Cortex of kidney (tissue), 1 donor: ENCODE measurements at places on chromosomes 1 and 21.

DNA sequence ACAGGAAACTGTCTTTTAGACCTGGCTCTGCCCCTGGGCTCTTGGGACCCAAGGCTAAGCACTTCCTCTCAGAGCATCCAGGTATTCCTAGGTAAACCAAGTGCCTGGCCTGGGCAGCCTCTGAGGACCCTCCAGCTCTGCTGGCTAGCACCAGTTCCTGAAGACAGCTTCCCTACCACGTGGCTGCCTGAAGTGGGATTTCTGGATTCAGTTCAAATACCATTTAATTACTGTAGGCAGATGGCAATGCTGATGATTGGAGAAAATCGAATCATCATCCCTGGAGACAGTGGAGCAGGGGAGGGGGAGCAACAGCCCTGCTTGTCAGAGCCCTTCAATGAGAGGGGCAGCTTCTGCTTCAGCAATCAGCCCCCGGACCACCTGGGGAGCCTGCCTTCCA is 11.9 kb downstream of the KIF21B start:
- no peak for DNase-seq

GRCh38 chr21:42271065-42271464 is 44.1 kb downstream of the TFF3 start:
- DNase-seq = no peak

- DNase-seq = no peak
These were observed 48.5 kb upstream of the SAMD13 start for GRCh38 chr1:84253036-84253435.

DNA sequence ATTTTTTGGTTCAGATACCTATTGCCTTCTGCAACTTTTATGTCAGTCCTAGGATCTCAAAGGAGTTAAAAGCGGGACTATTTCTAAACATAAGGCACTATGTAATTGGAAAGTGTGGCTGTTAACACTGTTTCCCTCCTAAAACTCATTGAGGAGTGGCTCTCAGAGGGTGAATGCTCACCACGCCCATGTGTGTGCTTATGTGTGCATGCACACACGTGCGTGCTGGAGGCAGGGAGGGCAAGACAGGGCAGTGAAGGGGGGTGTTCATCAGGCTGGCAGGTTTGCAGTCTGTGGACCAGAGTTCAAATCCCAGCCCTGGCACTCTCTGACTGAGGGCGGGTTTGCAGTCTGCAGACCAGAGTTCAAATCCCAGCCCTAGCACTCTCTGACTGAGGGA is 22.4 kb downstream of the KCNAB2 start:
- DNase-seq = no peak

- DNase-seq = no peak
These were observed 853.4 kb downstream of the NCAM2 start for GRCh38 chr21:21851657-21852056.

GRCh38 chr1:165456114-165456513 is 11.2 kb upstream of the RXRG start:
- DNase-seq = no peak

GRCh38 chr1:161217831-161218230 is 2.7 kb downstream of the FCER1G start:
- DNase-seq = no peak

DNA sequence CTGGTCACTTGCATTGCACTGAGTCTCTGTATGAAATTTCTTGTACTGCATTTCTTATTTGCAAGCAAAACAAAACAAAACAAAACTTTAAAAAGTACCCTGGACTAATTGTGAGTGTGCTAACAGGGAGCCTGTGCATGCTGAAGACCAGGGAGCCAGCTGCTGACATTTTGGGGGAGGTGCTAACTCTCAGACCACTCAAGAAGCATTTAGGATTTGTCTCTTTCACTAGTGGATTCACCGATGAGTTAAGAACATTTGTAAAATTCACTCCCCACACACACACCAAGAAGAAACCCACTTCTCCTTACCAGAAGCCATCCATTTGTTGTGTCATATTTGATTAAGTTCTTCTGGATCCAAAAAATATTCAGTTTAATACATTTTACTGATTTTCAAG is 95.7 kb upstream of the C1orf105 start:
- DNase-seq = no peak

DNA sequence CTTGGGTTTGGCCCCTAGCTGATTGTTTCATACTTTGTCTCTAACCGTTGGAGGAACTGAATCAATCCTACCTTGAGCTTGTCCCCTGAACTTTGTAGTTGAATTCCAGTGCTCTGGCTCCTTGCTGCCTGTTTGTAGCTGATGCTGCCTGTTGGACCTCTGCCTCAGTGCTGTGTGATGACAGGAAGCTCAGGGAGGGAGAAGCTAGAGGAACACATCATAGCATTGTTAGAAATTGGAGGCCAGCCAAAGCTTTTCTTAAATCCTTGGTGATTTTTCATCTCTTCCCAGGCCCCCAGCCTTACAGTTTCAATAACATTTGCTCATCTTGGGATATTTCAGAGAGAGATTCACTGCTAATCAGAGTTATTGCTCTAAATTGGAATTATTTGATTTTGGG is 34.0 kb downstream of the MACF1 start:
- no peak for DNase-seq

GRCh38 chr1:164783778-164784555 is 225.0 kb downstream of the PBX1 start:
- no peak for DNase-seq

GRCh38 chr1:100482167-100482566 is 55.8 kb upstream of the GPR88 start:
- DNase-seq = no peak

- no peak for DNase-seq
These were observed 3.7 kb downstream of the ATP1A1 start for GRCh38 chr1:116376729-116377086.

- DNase-seq = no peak
These were observed 31.7 kb downstream of the WNT3A start for GRCh38 chr1:228038387-228039005.

- no peak for DNase-seq
These were observed 16.3 kb downstream of the MAP3K7CL start for GRCh38 chr21:29146726-29147125.

DNA sequence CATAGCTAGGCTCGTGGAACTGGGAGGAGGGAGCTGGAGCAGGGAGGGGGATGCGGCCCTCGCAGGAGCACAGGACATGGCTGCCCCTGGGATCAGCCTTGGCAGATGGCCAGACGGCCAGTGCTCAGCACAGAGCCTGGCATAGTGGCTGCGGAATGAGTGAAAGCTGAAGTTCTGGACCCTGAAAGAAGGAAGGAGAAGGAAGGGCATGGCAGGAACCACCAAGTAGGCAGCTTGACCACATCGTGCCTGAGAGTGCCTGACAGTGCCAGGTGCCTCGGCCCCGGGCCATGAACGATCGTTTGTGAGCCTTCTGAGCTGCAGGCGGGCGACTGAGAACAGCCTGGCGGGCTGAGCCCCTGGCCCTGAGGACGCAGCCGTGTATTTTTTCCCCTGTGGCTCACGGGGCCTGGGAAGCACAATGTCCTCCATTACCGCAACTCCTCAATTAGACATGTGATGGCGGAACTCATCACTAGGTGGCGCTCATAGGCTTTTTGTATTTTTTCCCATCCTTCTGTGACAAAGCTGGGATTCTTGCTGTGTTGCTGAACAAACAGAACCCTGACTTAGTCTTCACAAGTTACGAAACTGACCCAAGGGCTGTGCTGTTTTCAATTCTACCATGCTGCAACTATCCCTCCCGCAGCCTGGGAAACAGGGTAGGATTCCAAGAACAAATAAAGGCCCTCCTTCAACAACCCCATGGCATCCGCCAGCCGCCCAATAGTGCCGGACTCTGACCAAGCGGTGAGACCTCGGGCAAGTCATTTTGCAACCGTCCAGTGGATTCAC is 29.9 kb upstream of the TMEM61 start:
- no peak for DNase-seq

- DNase-seq = no peak
These were observed 144.5 kb upstream of the L1TD1 start for GRCh38 chr1:62050165-62050564.

DNA sequence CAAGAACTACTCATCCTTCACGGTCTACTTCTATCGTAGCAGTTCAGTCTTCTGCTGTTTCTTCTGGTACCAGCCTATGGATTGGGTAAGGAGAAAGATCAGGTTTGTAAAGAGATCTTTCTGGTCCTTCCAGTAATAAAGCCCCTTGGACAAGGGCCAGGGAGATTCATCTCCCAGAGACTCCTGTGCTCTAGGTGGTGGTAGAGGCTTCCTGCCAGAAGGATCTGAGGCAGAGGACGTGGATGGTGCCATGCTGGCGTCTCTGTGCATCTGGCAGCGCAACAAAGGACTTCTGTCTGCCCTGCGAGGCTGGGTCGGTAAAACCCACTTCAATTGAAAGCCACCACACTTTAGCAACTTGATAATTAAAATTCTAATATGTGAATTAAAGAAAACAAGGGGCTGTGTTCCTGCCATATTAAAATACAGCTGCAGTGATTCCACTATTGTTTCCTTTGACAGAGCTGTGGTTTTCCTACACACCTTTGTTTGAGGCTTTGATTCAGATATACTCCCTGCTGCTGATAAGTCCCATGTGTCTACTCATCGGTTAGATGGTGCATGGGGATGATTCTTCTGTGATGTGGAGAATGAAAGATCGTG is 73.6 kb downstream of the ROR1 start:
- no peak for DNase-seq
